ENCODE measurements at places on chromosomes 3 and 15.
A peak's percentile ranks its signal among the peaks of the same experiment; 100 is the strongest.

- DNase-seq = no peak
Measured at GRCh38 chr3:126264381-126264780, 84.0 kb upstream of the ALDH1L1 start.

- DNase-seq = peak; percentile 40
Measured at GRCh38 chr15:60591496-60592370, 112.8 kb upstream of the ICE2 start.

GRCh38 chr15:98005659-98006058, 45.2 kb downstream of the ARRDC4 start:
- no peak for DNase-seq

DNA sequence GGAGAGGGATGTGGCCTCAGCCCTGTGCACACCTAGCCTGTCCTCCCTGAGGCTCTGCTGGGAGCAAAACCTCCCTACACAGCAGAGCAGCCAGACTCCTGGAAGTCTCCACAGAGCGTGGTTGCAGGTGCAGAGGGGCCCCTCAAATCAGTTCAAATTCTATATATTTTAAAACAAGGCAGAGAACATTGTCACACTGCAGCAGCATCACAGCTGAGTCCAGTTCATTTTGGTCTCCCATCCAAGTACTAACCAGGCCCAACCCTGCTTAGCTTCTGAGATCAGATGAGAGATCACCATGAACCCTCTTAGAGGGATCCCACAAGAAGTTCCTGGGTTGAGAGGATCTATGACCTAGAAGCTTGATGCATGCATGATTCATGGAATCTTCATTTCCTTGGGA, 331.0 kb upstream of the RGMA start:
- no peak for DNase-seq

- no peak for DNase-seq
Measured at GRCh38 chr3:126053513-126053912, 30.4 kb downstream of the SLC41A3 start.

GRCh38 chr3:61960976-61961375, 399.6 kb downstream of the PTPRG start:
- no peak for DNase-seq

DNA sequence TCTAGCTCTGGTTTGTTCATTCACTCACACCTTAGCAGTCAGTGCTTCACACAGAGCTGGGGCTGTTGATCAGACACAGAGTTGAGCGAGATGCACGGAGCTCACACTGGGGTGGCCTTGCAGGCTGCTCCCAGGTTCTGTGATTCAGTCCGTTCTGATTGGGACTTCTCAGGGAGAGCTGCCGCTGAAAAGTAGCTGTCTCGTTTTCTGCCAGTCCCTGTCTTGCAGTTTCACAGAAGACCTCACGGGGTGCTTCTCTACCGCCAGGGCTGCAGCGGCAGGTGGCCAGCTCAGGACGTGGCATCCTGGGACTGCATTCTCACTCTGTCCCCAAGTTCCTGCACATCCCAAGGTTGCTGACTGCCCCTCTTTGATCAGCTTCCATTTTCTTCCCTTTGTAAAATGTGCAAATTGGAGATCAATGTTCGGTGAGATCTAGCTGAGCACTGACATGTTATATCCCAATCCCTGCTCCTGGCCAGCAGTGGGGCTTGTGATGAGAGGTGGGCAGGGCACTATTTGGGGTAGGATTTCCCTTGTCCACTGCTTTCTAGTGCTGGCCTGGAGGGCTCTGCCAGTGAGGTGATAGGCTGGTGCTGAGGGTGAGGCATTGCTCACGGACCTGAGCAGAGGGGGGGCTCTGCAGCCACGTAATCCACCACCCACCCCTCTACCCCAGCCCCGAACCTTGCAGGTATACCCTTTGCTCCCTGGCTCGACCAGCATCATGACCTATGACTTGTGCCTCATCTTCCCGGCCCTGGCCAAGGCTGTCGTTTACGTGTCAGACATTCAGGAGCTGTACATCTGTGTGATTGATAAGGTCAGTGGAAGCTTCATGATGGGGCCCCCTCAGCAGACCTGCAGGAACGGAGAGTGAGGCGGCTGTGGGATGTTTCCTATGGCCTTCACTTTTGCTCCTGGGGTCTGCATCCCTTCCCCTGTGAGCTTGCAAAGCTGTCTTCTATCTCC, 5.3 kb upstream of the TXNRD3 start:
- DNase-seq = no peak

- no peak for DNase-seq
Measured at GRCh38 chr15:33028495-33028894, 166.0 kb downstream of the FMN1 start.

DNA sequence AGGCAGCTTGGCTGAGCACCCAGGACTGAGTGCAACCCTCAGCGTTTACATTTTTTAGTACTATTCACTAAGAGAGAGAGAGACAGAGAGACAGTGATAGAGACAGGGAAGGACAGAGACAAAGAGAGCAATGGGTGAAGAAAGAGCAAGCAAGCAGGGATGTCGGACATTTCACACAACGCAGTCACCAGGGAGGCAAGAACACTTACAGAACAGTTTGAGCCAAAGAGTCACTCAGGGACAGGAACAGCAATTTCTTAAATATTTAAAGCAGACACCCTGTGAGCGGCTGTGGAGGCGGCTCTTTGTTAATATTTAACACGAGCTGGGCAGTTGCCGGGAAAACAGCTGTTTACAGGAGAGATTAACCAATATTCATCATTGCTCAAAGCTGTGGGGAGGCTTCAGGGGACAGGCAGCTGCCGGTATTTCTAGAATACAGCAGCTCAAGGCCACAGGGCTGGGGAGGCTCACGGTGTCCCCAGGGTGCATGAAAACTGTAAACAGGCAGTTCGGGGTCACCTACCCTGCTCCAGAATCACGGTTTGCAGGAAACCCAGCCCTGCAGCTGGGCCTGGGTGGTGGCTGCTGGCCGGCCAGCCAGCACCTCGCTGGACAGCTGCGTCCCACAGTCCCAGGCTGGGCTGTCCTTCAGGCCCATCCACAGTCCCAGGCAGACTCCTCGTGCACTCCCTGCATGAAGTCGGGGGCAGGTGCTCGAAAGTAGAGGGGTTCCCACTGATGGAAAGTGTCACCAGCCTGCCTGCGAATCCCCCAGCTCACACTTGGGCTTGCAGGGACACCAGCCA, 38.8 kb upstream of the PCSK6 start:
- DNase-seq = no peak

GRCh38 chr3:56691165-56692000, 8.3 kb upstream of the TASOR start:
- no peak for DNase-seq

DNA sequence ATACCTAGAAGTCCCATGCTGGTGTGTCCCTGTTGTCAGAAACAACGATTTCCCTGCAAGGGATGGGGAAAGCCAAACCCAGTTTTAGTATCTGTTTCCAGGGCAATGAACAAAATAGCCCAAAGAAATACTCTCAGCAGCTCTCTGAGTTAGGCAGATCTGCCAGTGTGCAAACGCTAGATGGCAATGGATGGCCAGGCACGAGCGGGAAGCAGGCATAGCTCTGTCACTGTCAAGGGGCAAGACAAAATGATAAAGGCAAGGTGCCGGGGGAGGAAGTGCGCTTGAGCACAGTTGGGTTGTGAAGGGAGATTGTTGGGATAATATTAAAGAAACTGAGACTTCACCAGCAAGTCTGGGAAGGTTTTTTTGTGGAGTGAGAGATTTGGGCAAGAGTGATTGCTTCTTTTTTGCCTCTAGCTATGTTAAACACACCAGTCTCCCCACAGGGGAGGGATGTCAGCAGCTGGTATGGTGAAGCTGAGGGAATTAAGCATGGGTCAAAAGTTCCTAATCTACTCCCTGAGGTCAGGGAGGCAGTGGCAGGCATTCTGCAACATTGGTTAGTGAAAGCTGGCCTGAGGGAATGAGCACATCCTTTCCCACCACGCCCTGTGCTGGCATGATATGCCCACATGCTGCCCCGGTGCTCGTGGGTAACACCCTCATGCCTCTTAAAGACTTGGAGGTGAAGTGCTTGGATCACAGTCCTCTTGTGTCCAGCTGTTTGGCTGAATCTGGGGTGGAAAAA, 117.5 kb downstream of the PDCD6IP start:
- DNase-seq = peak; percentile 25

DNA sequence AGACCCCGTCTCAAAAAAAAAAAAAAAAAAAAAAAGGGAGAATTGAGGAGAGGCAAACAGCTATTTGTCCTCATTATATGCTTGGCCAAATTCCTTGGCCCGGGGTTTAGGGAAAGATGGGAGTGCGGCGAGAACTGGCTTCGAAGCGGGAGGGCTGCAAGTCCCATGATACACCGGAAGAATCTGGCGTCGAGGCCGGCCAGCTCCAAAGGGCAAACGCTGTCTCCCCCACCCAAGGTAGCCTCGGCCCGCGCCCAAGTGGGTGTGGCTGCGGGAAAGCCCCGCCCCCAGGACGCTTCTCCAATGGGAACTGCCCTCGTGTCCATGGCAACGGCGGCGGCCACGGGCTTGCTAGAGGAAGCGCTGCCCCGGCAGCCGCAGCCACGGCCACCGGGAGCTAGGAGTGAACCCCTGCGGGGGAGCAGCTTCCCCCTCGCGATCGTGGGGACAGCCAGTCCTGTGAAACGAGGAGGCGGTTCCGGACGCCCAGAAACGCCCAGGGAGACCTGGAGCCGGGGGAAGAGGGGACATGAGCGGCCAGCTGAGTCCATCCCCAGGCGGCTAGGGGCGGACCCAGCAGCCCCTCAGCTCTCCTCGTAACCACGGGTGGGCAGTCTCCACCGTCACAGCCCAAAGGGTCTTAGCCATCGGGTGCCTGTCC, at the start of gene TTLL13:
TSS of gene TTLL13 (plus strand) at position 354 of the 661 bp plus-strand sequence. CDS start 1,075 bp downstream, outside the sequence.
- peak; percentile 87 for DNase-seq

DNA sequence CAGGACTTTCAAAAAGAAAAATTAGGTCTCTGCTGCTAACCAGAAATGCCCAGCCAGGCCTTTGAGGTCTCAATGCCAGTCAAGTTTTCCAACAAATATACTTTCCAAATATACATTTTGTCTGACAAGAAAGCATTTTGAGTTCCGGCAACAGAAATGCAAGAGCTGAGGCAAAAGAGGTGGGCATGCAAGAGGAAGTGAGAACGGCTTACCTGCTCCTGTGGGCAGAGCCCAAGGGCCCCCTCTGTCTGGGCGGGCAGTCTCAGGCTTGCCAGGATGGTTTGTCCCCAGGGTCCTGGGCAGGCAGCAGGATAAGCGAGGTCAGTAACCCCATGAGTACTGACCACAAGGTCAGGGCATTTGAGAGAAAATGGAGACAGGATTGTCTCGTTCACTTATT, 136.1 kb upstream of the TOPAZ1 start:
- no peak for DNase-seq

DNA sequence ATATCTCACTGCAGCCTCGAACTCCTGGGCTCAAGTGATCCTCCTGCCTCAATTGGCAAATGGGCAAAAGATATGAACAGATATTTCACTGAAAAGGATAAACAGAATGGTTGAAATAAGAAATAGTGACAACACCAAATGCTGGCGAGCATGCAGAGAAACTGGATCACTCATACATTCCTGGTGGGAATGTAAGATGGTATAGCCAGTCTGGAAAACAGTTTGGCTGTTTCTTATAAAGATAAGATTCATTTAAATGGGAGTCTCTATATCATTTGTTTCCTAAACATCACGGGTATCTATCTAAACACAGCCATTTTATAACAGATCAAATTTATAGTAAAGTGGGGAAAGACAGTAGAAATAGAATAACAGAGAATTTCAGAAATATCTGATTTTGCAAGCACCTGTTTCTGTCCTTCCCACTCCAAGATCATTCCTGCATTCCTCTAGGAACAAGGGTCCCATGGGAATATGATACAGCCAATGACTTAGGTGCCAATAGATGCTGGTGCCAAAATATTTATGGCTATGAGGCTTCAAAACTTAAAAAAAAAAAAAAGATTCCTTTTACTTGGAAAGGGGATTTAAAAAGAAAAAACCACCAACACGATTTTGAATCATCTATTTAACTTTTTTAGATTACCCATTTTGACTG, 9.9 kb upstream of the TFDP2 start:
- no peak for DNase-seq

GRCh38 chr15:99566157-99566897, 543 bp downstream of the MEF2A start:
- no peak for DNase-seq

GRCh38 chr15:31200735-31201151, 99.2 kb upstream of the TRPM1 start:
- DNase-seq = peak; percentile 41
